Immature natural killer cell (primary cell): ENCODE measurements at places on chromosomes 7 and 10. TPM values are rescaled to one million over a fixed set of nuclear protein-coding genes. Genes with fewer than 3 reads are reported as not detected.

The BTBD16 gene
- not detected for polyA plus RNA-seq

The RBM17 gene
- 55.5 TPM for polyA plus RNA-seq

The FAM13C gene
- polyA plus RNA-seq = not detected

The TACR2 gene
- 0.22 TPM for polyA plus RNA-seq

The CYP3A5 gene
- polyA plus RNA-seq = not detected

The ASIC3 gene
- polyA plus RNA-seq = not detected

The OPN4 gene
- polyA plus RNA-seq = not detected

The FAM204A gene
- 151 TPM for polyA plus RNA-seq

The ABCB1 gene
- polyA plus RNA-seq = 56.0 TPM

The EVX1 gene
- not detected for polyA plus RNA-seq

The PNLIPRP3 gene
- polyA plus RNA-seq = not detected

The ATRNL1 gene
- not detected for polyA plus RNA-seq

The HGF gene
- not detected for polyA plus RNA-seq

The MBL2 gene
- not detected for polyA plus RNA-seq

The CACNB2 gene
- not detected for polyA plus RNA-seq

The LRRD1 gene
- polyA plus RNA-seq = not detected

The TMEM225B gene
- 2.8 TPM for polyA plus RNA-seq

The GRM3 gene
- not detected for polyA plus RNA-seq

The KRIT1 gene
- polyA plus RNA-seq = 21.3 TPM

The TRIM56 gene
- polyA plus RNA-seq = 1.5 TPM

The FKBP9 gene
- not detected for polyA plus RNA-seq

The DPYSL4 gene
- not detected for polyA plus RNA-seq

The CRHR2 gene
- polyA plus RNA-seq = not detected

The MEOX2 gene
- polyA plus RNA-seq = not detected

The HOGA1 gene
- polyA plus RNA-seq = not detected

The CAV1 gene
- polyA plus RNA-seq = 2.2 TPM

The SPDYE1 gene
- polyA plus RNA-seq = not detected

The MGAM2 gene
- polyA plus RNA-seq = not detected

The GPR85 gene
- polyA plus RNA-seq = not detected
